Pancreas (tissue), 10 donors: ENCODE measurements at places on chromosomes 13 and 19.

DNA sequence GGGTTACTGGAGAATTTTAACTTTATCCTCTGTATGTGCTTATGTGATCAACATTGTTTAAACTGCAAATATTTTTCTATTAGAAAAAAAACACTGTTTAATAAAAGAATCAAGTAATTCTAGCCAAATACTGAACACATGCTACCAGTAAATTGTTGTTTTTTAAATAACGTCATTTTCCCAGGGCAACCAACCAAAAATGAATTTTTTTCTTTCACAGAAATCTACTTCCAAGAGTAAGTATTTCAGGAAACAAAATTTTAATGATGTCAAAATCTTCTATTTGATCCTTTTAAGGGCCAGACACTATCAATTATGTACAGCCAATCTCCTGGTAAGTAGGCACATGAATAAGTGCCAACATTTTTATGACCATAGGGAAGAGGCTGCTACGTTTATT, 57.1 kb downstream of the TUBGCP3 start:
- no peaks in the 10 kb centered on the region for H3K27me3 ChIP-seq
- H3K4me3 ChIP-seq = no peak overlapping the region
- H3K27ac ChIP-seq = no peak overlapping the region
- no peaks in the 10 kb centered on the region for H3K36me3 ChIP-seq
- H3K4me1 ChIP-seq = no peaks in the 10 kb centered on the region
- DNase-seq = no peak

DNA sequence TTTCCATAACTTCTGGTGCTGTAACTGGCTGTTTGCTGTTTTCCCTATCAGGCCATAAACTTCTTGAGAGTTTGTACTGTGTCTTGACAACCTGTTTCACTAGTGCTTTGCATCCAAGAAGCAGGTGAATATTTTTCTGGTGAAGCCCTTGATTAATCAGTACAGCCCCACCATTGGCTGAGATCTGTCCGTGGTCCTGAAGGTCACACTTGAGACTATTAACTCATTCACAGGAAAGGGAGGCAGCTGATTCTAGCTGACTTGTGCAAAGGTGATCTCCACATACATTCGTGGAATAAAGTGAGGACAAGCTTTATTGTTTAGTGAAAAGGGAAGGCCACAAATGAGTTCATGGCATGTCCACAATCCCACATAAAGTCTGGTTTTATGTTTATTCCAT, 61.4 kb upstream of the ZNF835 start:
- H3K4me3 ChIP-seq = no peak overlapping the region
- H3K27ac ChIP-seq = no peak overlapping the region
- H3K27me3 ChIP-seq = no peaks in the 10 kb centered on the region
- H3K4me1 ChIP-seq = no peaks in the 10 kb centered on the region
- no peak for DNase-seq
- H3K36me3 ChIP-seq = no peaks in the 10 kb centered on the region

- DNase-seq = no peak
- H3K27ac ChIP-seq = no peak overlapping the region
- no peaks in the 10 kb centered on the region for H3K4me1 ChIP-seq
- no peaks in the 10 kb centered on the region for H3K27me3 ChIP-seq
Observed at GRCh38 chr19:42130254-42130573, 2.0 kb downstream of the POU2F2 start.

- DNase-seq = no peak
- no peaks in the 10 kb centered on the region for H3K27me3 ChIP-seq
- no peak overlapping the region for H3K4me3 ChIP-seq
- H3K36me3 ChIP-seq = no peaks in the 10 kb centered on the region
- H3K27ac ChIP-seq = no peak overlapping the region
Observed at GRCh38 chr13:44296856-44297255, 76.8 kb upstream of the SERP2 start.

- H3K4me3 ChIP-seq = no peak overlapping the region
- no peaks in the 10 kb centered on the region for H3K4me1 ChIP-seq
- no peak for DNase-seq
- no peaks in the 10 kb centered on the region for H3K36me3 ChIP-seq
- H3K27ac ChIP-seq = no peak overlapping the region
Observed at GRCh38 chr13:29758531-29759114, 91.8 kb downstream of the UBL3 start.

DNA sequence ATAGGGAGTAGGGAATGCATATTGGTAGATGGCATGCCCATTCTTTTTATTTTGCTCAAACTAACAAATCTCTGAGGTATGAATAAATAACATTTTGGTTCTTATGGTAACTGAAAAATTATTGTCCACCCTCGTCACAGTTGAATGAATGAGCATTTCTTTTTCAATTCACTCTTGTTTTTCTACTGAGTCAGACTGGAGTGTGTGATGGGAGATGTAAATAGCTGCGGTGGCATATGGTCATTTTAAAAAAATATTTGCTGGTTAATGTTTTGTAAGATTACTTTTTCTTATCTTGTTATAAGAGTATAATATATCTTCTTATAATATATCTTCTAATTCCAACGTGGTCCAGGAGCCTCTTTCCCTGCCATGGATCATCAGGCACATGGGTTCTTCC, 586.5 kb downstream of the SLITRK5 start:
- H3K36me3 ChIP-seq = no peaks in the 10 kb centered on the region
- H3K27me3 ChIP-seq = no peaks in the 10 kb centered on the region
- H3K4me3 ChIP-seq = no peak overlapping the region
- H3K27ac ChIP-seq = no peak overlapping the region
- H3K4me1 ChIP-seq = no peaks in the 10 kb centered on the region
- DNase-seq = no peak

DNA sequence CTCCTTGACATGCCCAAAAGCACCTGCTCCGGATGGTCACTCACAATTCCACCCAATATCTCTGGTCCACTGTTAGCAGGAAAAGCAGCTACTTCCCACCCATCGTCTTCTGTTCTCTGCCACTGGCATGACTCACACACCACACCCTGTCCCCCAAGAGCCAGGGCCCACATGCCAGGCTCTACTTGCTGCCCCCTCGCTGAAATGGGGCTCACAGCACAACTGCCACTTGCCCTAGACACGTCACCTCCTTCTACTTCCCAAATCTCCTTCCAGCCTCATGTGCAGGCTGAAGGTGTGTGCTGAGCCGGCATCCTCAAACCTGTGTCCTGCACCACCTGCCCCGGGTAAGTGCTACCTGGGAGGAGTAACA, 65.0 kb downstream of the TBC1D4 start:
- peaks cover 7% of the 10 kb centered on the region for H3K4me1 ChIP-seq
- H3K27ac ChIP-seq = peak overlapping the region; percentile 24
- no peak overlapping the region for H3K4me3 ChIP-seq
- no peaks in the 10 kb centered on the region for H3K36me3 ChIP-seq
- DNase-seq = no peak

DNA sequence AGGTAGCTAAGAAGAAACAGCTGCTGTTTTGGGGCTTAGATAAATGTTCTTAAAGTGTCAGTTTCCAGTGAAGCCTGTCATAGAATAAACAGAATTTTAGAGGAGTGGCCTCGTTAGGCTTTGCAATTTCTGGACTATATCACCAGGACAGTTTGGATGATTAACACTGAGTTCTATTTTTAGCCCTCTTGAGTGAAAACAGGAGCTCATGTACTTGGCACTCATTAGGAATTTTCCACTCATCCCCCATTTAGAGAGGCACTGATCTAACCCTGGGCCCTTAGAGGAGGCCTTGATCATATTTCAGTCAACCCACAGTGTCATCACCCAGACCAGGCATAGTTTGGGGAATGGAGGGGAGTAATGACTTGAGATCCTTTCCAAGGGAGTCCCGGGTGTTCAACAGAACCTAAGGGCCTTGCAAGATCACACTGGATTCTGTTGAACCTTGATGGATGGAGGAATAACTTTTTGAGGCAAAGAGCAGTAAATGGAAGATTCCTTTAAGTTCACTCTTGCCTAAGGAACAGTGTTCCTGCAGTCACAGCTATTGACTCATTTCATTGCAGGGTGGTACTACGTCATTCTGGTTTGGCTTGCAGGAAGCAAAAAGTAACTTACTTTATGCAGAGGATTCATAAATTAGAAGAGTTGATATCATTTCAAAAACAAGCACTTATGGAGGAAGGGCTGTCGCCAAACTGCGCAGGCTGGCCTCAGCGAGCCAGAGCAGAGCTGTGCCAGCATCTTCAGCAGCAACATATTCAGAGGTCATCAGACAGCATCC, 160.2 kb downstream of the SLC7A1 start:
- no peak overlapping the region for H3K27ac ChIP-seq
- no peaks in the 10 kb centered on the region for H3K36me3 ChIP-seq
- no peak for DNase-seq
- no peak overlapping the region for H3K4me3 ChIP-seq

- no peak overlapping the region for H3K4me3 ChIP-seq
- H3K27ac ChIP-seq = no peak overlapping the region
- no peaks in the 10 kb centered on the region for H3K4me1 ChIP-seq
- no peaks in the 10 kb centered on the region for H3K36me3 ChIP-seq
- no peak for DNase-seq
- no peaks in the 10 kb centered on the region for H3K27me3 ChIP-seq
Observed at GRCh38 chr19:39926170-39926760, 8.2 kb downstream of the FCGBP start.

DNA sequence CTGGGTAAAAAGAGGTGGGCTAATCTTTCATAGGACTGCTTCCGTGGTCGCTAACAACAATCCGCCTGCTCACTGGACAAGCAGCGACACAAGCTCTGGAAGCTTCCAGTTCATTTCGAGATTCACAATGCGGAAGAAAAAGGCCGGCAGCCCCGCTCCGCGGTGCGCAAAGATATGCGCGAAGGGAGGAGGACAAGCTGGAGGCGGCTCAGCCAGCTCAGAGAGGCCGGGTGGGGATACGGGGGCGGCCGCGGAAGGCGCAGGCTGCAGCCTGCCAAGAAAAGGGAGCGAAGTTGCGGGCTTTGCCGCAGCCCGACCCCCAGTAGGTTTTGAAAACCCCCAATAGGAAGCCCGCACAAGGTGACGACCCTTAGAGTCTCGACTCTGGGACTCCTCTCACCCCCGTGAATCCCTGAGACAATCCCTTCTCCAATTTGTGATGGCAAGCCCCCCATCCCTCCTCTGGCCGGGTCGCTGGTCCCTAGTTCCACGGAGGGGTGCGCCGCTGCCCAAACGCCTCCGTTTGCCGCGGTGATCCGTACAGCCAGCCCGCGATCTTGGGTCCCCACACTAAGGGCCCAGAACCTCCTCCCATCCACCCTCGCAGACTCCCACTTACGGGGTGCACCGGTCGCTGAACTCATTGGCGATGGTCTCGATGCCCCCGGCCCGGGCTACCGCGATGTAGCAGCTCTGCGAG, 697 bp downstream of the HSPH1 start:
- H3K4me1 ChIP-seq = no peaks in the 10 kb centered on the region
- peak; percentile 78 for DNase-seq
- peak overlapping the region; percentile 100 for H3K27ac ChIP-seq
- H3K4me3 ChIP-seq = peak overlapping the region; percentile 66
- H3K27me3 ChIP-seq = no peaks in the 10 kb centered on the region

DNA sequence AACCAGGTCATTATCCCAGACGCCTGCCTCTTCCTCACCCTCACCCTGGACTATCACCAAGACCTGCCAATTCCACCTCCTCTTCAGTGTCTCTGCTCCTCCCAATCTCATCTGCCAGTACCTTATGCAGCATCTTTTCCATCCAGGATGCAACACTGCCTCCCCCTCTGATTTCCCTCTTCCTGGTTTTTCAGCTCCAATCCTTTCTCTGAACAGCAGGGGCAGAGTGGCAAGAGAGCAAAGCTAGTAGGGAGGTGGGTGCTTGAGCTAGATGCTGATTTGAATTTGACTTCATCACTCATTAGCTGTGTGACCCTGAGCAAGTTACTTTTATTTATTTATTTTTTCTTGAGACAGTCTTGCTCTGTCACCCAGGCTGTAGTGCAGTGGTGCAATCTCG, 25.6 kb upstream of the CABP5 start:
- no peak overlapping the region for H3K4me3 ChIP-seq
- H3K4me1 ChIP-seq = no peaks in the 10 kb centered on the region
- no peak for DNase-seq

DNA sequence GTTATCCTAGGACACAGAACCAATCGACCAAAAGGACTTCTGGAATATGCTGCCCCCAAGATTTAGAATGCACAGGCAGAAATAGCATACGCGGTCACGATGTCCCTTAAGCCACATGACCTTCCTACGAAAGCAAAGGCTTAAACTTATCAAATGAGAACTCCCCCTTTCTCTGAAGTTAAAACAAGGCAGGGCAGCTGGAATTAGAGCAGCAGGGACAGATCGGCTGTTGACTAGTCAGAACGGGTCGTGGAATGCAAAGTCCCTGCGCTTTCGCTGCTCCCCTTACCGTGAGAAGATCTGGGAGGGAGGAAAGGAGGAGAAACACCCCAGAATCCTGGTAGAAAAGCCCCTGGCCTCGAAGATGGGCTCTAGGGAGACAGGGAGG, 799 bp upstream of the USPL1 start:
- peak overlapping the region; percentile 100 for H3K27ac ChIP-seq
- peaks cover 13% of the 10 kb centered on the region for H3K4me1 ChIP-seq
- H3K4me3 ChIP-seq = peak overlapping the region; percentile 47
- no peak for DNase-seq

DNA sequence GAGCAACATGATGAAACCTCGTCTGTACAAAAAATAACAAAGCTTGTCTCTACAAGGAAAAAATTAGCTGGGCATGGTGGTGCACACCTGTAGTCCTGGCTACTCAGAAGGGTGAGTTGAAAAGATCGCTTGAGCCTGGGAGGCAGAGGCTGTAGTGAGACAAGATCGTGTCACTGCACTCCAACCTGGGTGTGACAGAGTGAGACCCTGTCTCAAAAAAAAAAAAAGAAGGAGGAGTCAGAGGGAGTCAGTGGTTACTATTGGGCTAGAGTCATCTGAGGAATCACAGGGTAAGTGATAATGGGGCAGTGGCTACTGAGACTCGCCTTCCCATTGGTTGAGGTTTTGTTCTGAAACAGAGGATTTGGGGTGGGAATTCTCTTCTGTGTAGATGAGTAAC, 1.9 kb upstream of the GPI start:
- H3K27ac ChIP-seq = no peak overlapping the region
- no peak for DNase-seq
- H3K27me3 ChIP-seq = no peaks in the 10 kb centered on the region
- no peaks in the 10 kb centered on the region for H3K4me1 ChIP-seq

DNA sequence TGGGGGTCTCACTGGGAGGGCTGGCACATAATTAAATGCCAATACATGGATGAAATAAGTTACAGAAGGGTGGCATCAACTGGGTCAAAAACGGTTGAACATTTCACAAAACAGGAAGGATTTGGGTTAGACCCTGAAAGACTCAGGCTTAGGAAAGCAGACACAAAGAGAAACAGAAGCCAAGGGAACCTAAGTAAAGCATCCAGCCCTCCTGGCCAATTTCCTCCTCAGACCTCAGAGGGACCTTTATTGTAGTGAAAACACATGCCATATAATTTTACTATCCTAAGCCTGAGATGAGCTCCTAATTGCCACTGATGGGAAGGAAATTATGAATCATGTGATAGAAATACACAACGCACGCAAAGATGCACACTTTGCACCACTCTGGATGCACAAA, 12.1 kb upstream of the CEACAM3 start:
- no peak overlapping the region for H3K27ac ChIP-seq
- H3K4me3 ChIP-seq = no peak overlapping the region
- peaks cover 9% of the 10 kb centered on the region for H3K27me3 ChIP-seq
- DNase-seq = no peak
- no peaks in the 10 kb centered on the region for H3K36me3 ChIP-seq
- no peaks in the 10 kb centered on the region for H3K4me1 ChIP-seq
